SK-N-SH treated with all-trans-retinoic acid at 6 μM for 48 hours (cell line): ENCODE measurements at places on chromosomes 7 and 10.

DNA sequence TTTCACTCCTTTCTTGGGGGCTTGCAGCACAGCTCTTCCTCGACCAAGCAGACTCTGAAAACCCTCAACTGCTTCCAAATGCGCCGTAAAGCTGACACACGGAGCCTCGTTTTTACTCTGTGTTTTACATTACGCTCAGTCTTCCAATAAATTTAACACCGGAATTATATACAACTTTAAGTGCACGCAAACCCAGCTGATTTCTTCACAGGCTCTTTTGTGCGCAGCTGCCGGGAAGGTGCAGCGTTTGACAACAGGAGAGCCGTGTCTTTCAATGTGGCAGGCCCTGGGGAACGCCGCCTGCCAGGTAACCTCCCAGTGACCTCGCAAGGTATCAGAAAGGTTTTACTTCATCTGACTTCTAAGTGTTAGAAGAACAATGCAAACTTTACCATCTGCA, 35.0 kb downstream of the GFRA1 start:
- ATAC-seq: no peak

- no peak for ATAC-seq
Observed at GRCh38 chr7:131616487-131617200, 60.2 kb upstream of the PODXL start.

DNA sequence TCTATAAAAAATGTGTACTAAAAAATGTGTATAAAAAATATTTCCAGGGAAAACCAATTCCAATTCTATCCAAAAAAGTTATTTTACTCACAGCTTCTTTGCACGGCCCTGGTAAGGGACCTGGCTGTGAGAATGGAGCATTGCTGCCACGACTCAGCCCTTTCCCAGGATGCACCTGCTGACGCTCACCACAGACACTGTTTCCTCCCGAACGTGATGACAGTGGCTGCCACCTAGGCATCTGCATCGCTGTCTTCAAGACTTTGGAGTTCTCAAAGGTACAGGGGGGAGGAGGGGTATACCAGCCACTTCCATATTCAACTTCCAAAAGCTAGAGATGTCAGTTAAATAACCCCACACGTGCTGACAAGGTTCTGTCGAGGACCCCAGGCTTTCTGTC, 23.9 kb upstream of the PTPRN2 start:
- ATAC-seq: no peak

- peak; percentile 52 for ATAC-seq
Observed at GRCh38 chr7:70477036-70478010, 654.6 kb upstream of the GALNT17 start.

- peak; percentile 14; the same call in 2 of the 3 replicates for ATAC-seq
Observed at GRCh38 chr7:73703757-73704639, 15.5 kb downstream of the STX1A start.

DNA sequence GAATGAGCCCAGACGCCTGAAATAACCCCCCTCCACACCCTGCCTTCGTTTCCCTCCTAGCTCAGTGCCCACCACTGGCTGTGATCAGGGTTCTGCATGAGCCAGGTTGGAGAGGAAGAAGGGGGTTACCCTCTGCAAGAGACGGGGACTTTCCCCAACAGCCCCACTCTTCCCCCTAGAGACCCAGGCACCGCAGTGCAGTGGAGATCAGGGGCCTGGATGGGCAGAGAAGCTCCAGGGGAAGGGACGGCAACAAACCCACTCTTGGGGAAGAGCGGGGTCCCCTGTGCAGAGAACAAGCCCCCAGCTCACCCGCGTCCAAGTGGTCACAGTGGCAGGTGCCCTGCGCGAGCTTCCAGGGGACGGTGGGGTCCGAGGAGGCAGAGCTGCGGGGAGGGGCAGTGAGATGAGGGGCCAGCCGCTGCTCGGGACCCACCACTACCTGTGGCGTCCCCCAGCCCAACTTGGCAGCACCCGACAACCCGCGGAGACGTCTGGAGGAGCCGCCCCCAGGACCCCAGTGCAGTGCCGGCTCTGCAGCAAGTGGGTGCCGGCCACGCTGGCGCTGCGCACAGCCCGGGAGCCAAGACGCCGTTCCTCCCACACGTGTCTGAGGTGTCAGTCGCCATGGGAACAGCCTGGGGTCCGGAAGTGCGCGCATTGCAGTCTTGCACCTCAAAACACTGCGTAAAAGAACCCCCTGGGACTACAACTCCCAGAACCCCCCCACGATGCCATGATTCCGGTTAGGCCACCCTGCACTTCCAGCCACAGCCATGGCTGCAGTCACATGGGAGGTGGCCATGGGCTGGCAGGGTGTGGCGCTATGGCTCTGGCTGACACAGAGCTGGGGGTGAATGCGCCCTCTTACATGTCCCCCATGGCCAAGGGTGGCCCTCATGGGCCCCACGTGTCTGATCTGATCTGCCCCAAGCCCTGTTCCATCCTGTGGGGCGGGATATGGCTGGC, 45.8 kb upstream of the WIPI2 start:
- no peak for ATAC-seq

DNA sequence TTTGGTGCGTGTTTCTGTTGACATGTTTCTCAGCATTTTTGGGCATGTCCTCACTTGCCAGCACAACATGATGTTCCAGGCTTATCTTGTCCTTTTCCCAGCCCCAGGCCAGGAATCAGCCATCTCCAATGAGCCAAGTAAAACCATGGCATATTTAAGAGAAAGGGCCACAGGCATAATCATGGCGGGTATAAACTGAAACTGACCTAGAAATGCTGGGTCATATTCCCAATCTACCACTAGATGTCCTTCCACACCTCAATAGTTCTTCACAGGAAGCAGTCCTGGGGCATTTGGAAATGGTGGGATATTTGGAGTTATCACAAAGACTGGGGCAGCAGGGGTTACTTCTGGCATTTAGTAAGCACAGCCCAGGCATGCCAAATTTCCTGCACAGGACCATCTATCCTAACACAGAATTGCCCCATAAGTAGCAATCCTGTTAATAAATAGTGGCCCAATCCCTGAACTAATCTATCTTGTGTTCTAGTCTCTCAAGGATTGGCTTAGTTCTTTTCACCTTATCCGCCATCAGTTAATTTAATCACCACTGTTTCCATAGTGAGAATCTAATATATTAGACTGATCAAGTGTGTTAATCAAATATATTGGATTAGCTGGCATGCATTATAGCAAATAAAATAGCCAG, 101.6 kb downstream of the NPSR1 start:
- peak; percentile 99 for ATAC-seq

- no peak for ATAC-seq
Observed at GRCh38 chr7:115274-115911, 77.0 kb upstream of the FAM20C start.

GRCh38 chr7:95906851-95907250, 134.5 kb downstream of the DYNC1I1 start:
- ATAC-seq: no peak

GRCh38 chr10:11678074-11678793, 63.9 kb upstream of the ECHDC3 start:
- no peak for ATAC-seq

DNA sequence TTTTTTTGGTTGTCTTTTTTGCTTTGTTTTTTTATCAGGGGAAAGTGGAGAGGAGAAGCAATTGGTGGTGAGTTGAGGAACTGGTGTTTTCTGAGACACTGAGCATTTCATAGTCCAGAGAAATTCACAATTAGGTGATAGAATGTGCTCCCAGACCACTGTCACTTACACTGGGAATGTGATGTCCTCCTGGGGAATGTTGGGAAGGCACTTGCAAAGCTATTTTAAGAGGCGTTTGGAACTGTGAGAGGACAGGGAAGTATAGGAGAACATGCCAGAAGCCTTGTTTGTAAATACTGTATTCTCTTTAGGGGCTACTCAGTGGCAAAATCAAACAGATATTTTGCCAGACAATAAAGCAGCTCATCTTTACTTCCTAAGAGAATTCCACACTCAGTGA, 16.0 kb downstream of the CHRM2 start:
- ATAC-seq: no peak

DNA sequence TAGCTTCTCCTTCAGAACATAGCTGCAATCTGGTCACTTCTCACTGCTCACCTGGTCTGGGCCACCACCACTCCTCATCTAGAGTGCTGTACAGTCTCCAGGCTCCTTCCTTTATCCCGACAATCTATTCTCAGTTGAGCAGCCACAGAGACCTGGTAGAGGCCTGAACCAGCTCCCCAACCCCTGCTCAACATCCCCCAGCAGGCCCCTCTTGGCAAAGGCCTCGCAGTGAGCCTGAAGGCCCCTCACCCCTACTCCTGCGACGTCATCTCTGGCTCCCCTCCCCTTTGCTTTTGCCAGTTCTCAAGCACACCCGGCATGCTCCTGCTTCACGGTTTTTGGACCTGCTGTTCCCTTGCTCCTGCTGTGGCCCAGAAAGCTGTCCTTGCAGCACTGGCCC, 113.9 kb downstream of the ARHGAP22 start:
- ATAC-seq: no peak

GRCh38 chr10:1548596-1548995, 188.7 kb downstream of the ADARB2 start:
- no peak for ATAC-seq

- peak; percentile 96 for ATAC-seq
Observed at GRCh38 chr7:80722616-80723195, 84.3 kb downstream of the CD36 start.

DNA sequence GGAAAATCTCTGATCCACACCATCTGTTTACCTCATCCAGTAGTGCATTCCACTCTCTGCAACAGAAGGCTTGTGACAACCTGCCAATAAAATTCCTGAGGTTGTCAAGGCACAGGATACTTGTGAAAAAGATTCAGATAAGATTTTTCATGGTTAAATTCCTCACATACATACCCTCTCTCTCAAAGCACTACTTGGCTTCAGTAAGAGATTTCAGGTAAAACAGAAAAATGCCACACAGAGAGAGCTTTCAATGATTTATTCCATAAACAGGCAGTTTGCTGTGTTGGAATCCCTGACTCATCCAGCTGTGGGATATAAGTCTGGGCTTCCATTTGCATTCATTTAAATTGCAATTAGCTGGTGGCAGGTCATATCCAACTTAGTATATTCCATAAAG, 99.7 kb upstream of the CAV2 start:
- ATAC-seq: peak; percentile 19; the same call in 2 of the 3 replicates

- ATAC-seq: no peak
Observed at GRCh38 chr7:15715435-15715834, 29.0 kb upstream of the MEOX2 start.

DNA sequence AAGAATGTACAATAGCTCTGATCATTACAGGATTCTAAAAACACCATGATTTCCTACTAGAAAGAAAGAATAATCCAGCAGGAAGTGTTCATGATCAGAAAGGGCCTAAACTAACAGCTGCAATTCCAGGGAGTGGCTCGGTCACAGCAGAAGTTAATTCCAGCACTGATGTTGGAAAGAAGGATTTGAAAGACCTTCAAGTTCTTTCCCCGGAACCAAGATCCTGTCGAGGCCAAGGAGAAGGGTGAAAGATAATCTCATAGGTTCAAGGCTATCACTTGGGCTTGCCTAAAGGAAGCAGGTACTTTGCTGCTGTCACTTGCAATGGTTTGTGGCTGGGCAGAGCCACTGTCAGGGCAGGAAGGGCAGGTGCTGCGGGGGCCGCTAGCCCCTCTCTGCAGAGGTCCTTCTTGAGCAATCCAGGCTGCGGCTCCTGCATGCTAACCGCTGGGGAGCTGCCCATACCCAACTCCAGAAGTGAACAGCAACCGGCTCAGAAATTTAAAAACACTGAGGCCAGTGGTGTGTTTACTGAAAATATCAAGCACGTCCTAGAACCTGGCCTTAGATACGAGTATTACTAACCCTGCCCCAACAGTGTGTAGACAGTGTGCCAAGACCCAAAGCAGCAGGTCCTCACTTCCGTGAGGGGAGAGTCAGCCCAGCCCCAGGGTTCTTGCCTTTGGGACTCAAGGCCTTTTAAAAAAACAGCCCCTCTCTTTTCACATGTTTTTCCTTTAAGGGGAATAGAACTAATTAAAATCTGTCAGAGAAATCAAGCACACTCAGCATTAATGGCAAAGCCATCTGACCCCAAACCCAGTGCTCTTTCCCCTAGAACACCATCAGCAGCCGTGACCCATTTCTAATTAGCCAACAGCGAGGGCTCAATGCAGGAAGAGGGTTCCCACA, 76.8 kb downstream of the VIPR2 start:
- ATAC-seq: no peak

DNA sequence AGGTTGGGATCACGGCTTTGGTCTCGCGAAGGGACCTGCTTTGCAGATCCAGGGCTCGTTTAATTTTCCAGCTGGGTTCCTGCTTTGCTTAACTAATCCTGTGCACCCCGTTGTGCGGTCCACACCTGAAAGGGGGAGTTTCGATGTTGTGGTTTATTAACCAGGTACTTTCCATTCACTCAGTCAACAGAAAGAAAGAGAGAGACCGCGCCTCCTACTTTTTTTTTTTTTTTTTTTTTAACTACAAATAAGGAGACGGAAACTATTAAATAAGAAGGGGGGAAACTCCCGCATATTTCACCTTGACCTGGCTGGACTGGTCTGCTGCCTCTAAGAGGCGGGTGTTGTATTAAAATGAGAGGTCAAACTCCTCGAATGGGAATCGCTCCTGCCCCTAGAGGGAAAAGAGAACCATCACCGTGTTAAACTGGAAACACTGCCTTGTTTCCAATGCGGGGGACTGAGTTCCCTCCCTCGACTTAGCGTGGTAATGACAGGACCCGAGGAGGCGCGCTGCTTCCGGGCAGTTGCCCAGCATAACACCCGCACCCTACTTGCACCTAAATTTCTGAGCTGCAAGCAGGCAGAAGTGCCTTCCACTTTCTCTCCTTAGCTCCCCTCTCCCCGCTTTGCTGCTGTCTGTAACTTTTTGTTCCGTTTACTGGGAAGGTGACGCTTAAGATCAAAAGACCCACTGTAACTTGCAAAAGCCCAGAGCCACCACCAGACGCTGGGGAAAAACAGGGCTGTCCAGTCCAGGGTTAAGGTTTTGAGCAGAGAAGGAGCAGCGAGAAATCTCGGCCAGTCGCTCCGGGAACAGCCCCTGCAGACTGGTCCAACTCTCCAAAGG, 1.1 kb upstream of the ITGB8 start:
- peak; percentile 74 for ATAC-seq

- ATAC-seq: peak; percentile 63
Observed at GRCh38 chr10:110834629-110835301, 37.0 kb upstream of the PDCD4 start.

GRCh38 chr10:31528831-31529230, 209.8 kb downstream of the ZEB1 start:
- ATAC-seq: no peak

DNA sequence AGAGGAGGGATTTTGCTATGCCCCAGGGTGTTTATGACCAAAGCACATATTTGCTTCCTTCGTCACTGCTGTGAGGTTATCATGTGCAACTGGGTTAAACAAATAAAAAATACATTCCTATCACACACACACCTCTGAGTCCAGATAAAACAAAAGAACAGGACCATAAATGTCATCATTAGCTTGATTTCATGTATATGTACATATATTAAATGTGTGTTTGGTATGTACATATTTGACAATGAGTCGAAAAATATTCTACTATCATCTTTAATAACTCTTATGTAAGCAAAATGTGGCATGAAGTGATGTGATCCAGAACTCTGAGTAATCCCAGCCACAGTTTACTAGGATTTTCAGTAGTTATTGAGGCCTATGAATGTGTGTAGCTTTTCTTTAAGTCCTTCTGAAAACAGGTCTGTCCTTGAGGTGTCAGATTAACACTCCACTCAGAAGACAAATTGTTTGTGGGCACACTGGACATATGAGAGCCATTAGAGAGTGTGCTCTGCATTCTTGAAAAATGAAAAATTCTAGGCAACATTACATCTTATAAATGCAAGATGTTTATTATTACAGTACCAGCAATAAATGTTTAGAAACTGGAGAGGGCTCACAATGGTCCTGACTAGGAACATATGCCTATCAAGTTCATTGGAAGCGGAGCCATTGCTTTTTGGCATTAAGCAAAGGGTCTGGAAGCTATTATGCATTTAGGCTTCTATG, 335.1 kb upstream of the SEMA3A start:
- peak; percentile 92 for ATAC-seq

- ATAC-seq: peak; percentile 80
Observed at GRCh38 chr10:100562008-100562672, 26.4 kb downstream of the HIF1AN start.
